ENCODE measurements at places on chromosomes 12 and 14.

DNA sequence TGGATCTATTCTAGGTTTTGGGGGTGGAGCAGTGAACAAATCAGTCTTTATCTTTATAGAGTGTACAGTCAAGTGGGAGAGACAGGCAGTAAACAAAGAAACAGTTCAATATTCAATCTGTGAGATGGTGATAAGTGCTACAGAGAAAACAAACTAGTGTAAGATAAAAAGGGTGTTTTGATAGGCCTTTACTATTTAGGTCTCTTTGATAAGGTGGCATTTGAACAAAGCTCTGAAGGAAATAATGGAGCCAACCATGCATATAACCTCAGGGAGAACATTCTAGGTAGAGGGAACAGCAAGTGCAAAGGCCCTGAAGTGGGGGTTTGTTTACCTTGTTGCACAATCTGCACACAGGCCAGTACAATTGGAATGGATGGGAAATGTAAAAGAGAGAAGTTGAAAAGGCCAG lies 47.3 kb downstream of the PTPN11 start:
- DNase-seq = peak; percentile 51

DNA sequence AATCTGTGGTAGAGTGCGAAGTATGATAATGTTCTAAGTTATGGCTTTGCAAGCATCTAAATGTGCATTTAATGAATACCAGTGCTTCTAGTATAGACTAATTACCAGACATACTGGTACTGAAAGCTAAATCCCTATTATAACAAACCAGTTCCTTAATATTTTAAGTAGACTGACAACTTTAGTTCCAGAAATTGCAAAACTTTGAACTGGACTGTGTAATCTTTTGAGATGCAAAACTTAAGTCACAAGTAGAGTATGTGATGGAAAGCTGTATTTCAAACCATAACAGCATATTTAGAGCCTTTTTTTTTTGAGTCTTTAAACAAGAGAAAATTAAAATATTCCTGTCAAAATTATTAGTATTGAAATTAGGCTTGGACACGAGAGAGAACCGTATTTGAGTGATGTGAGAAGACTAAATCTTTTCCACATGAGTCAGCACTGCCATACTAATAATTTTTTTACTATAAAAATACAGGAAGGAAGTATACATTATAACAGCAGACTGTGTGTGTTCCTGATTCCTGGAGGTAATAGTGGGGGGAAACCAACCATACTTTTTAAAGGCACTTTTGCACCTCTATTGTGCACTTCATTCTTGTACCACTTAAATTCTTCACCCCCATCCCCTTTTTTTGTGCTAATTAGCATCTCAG lies 45.5 kb downstream of the PPM1A start:
- no peak for DNase-seq

GRCh38 chr12:75834591-75834990 lies 197.0 kb downstream of the PHLDA1 start:
- no peak for DNase-seq

DNA sequence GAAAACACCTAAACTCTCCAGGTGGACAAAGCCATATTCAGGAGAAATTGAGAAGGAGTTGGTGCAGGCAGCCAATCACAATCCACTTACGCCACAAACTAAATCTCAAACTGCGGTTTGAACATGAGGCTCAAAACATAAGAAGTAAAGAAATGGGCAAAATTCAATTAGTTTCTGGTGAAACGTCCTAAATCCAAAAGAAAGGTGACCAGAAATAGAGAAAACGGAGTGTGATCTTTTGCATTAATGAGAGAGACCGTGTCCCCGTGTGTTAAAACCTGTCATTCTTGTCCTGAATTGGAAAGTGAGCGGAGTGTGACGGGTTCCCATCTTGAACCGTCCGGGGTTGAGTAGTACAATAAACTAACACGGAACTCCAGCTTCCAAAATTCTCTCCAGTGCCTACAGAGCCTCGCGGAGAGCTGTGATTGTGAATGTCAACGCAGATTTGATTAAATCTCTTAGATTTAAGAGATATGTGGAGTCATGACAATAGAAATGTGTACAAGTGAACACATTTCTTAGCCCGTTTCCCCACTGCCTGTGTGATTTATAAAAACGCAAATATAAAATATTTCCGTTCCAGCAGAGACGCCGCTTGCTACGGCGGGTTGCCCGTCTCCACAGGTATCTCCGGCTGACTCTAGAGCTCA lies 595 bp upstream of the METAP2 start:
- DNase-seq = peak; percentile 67

DNA sequence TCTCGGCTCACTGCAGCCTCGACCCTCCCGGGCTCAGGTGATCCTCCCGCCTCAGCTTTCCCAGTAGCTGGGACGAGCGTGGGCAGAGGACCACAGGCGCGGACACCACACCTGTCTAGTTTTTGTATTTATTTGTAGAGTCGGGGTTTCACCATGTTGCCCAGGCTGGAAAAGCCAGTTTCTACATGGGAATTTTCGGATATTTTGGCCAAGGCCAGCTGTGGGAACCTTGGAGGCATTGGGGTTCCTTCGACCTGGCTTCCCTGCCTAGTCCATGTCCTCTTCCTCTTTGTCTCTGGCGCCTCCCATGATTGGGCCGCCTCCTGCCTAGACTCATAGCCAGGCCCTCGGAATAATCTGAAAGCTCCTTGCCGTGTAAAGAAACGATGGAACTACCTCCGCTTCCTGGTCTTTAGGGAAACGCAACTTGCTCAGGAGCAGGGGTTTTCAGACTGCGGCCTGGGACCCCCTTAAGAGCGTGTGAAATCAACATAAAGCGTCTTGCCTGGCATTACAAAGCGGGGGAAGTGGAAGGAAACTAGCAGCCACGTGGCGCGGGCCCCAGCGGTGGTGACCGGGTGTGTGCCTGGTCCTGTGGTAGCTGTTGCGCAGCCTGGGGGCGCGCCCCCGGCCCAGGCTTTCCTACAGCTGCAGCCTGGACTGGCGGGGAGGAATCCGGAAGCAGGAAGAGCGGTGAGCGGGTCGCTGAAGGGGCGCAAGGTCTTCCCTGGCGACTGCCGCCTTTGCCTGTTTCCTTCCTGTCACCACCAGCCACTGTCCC lies 1.4 kb upstream of the HSP90AA1 start:
- DNase-seq = peak; percentile 67

DNA sequence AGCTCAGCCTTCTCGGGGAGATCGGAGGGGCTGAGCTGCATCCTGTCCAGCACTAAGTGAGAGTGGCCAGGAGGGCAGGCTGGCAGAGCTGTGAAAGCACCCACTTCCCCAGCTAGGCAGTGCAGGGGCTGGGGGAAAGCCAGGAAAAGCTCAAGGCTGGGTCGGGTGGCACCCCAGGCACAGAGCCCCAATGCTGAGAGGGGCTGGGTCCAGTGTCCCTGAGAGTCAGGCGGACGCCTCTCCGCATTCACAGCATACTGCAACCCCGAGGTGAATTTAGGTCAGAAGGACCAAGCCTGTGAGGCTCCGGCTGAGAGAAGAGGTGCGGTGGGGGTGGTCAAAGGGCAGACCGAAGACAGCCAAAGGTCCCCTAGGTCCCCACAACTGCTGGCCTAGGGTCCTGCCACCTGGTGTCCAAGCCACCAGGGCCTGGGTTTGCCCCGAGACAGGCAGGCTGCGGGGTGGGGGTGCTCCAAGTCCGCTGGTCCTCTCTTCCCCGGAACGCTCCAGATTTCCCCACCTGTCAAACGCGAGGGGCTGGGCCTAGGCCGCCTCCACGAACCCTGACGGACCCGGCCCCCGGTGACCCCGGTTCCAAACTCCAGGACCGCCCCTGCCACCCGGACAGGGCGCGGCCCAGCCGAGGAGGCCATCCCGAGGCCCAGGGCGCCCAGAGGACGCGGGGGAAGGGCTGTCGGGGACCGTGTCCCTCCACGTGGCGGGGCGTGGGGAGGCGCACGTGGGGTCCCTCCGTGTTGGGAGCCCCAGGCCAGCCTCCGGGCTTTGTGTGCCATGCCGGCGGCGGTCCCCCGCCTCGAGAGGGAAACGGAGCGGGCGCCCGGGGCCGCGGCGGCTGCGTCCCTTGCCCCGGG lies 527 bp downstream of the CAMKK2 start:
- peak; percentile 30 for DNase-seq

DNA sequence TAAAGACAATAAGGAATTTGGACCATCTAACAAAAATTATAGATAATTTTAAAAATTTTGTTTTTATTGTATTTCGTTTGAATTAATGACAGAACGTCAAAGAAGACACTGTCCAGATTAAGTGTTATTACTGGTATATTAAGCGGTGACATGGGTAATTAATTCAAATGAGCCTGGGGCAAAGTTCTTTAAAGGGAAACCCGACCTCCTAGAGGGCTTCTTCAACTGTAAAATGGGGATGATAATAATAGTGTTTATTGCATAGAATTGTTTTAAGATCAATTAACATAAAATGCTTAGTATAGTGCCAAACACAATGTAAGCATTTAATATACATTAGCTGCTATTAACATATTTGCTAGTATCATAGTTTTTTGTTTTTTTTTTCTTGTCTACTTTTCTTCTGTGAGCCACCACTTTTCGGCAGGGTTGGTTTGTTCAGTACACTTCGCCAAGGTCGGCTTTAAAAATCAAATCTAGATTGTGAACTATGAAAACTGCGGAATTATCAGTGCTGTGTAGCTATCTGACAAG lies 514 bp upstream of the LARP4 start:
- DNase-seq = no peak

DNA sequence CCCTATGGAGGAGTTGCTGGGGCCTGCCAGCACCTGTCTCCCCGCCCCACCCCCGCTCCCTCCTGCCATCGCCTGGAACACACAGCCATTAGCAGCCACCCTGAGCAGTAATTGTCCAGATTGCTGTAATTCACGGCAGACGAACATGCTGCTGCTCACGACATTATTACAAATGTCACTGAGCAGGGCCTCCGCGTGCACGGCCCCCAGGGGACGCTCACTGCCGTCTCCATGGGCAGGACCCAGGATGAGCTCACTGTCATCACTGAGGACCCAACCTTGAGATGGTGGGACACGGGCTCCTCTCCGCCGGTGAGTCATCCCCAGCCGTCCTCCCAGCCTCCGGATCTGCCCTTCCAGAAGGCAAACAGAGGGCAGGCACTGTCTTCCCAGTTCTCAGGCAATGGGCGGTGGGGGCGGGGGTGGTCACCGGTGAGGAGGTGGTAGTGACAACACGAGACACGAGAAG lies 100.4 kb downstream of the RFLNA start:
- no peak for DNase-seq

DNA sequence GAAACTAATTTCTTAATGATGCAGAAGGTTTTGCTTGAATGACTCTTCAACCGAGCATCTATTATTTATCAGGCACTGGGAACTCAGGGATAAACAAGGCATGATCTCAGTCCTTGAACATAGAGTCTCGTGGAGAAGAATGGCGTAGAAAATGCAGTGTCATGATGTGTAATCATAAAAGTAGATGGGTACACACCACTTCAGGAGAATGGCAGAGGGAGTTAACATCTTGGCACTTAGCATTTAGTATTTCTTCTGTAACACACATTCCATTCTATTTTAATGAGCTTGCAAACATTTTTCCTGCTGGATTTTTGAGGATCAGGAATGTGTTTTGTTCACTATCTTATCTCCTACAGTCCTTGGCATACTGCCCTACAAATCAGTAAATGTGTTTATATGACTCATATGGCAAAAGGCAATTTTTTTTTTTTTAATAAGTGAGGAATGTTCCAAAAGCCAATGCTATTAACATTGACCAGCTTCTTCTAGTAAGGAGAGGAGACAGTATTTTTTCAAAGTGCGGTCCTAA lies 3.8 kb downstream of the TXNRD1 start:
- peak; percentile 61 for DNase-seq

DNA sequence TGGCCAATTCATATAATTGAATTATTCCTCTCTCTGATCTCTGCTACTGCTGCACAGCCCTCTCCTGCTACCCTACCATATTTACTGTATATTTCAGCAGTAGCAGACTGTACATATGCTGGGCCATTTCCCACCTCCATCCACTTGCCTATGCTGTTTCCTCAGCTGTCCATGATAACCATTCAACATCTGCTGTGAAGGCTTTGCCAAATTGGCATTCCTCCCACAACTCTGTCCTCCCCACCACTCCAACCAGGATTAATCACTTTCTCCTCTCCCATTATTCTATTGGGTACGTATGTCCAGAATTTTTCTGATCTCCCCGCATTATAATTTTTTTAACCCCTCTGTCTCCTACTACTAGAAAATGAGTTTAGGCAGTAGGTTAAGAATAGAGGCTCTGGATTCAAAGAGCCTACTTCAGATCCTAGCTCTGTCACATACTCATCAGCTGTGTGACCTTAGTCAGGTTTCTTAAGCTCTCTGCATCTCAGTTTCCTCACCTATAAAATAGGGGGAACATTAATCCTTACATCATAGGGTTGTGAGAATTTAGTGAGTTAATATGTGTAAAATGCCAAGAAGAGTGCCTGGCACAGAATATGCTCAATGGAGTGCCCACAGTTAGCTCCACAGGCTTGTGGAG lies 123.3 kb downstream of the KICS2 start:
- no peak for DNase-seq

- no peak for DNase-seq
Observed at GRCh38 chr12:7121324-7121723, 7.4 kb downstream of the RBP5 start.

- no peak for DNase-seq
Observed at GRCh38 chr14:97878727-97879126, 1081.5 kb downstream of the VRK1 start.

DNA sequence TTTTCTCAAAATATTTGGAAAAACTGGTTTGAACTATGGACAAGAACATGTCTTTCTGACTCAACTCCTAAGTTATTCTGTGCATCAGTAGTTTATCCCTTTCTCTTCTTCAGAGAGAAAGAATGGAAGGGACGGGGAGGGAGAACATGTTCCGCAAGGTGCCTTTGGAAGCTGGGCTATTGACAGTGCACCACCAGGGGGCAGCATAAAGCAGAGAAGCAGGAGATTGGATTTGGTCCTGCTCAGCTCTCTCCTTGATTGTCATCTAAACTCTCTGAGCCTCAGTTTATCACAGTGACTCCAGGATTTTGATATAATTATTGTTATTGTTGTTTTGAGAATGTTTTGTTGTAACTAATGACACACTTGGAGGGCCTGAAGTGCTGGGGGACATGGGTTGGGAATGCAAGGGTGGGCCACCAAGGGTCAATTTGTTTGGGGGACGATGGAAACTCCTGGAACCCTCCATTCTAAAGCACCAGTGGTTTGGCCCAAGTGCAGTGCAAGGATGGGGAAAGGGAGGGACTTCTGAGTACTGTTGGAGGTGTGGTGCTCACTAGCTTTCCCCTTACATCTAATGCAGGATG lies 45.3 kb upstream of the ANO6 start:
- DNase-seq = peak; percentile 71

DNA sequence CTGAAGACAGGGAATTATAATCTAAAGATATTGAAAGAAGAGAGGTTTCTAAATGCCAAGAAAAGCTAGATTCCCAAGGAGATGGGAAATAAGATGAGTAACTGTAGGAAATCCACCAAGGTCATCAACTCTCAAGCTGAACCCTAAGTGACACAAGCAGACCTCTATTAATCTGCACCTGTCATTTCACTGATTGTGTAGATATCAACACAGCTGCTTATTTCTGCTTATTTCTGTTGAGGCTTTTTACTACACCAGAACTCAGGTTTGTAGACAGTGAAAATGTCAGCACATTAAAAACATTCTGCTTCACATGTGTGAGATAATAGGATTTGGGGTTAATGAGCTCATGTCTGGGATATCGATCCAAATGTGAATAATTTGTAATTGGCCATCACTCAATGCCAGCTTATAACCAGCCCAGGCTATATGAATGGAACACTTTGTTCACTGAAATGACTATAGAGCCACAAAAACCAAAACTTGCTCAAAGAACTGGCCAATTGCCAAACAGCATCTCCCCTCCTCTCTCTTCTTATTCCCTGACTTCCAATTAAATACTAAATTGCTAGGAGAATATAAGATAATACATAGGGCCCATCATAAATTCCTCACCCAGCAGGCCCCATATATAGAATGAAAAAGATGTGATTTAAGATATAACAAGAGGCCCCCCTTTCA lies 188.7 kb upstream of the ARID2 start:
- no peak for DNase-seq

- peak; percentile 62 for DNase-seq
Observed at GRCh38 chr12:94710933-94711332, 60.6 kb upstream of the TMCC3 start.

All from hematopoietic multipotent progenitor cell treated with erythropoietin and hydrocortisone succinate and interleukin-3 and kit ligand, for 8 days (in vitro differentiated cells).